Neural crest cell (in vitro differentiated cells): ENCODE measurements at places on chromosomes 7 and 10.

DNA sequence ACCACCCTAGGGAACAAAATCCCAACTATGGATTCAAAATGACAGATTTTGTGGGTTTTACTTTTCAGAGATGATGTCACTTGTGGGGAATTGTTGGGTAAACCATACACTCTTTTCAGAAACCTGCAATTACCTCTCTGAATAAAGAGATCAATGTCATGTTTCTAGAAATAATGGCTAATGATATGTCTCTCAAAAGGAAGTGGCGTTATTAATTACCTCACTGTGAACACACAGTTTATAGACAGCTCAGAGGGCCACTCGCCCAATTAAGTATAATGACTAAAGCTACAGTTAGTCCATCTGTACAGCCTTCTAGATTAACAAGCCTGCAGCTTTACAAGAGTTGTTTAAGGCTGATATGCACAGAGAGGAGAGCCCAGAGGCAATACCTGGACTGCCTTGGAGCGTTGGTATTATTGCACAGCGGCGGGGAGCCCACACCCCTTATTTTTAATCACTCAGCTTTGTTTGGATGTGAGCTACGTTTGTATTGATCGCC lies 79.5 kb downstream of the RAB11FIP2 start:
- DNase-seq: no peak

- DNase-seq: no peak
These were observed 115.6 kb upstream of the PHYHIPL start for GRCh38 chr10:59060852-59061251.

DNA sequence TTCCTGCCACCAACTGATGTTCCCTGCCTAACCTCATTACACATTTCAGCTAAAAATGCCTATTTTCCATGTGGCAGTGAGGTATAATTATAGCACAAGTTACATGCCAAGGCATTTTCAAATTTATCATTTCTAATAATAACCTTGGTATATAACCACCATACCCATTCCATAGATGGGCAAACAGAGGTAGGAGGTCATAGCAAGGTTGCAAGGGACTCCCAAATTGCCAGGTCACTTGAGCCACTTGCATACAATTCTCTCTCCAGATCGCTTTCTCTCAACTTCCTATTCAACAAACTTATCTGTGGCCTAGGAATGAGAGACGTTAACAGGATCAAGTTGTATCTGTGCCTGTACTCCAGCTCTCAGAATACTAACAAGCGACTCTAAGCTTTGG lies 108.3 kb downstream of the ATXN7L1 start:
- DNase-seq: no peak

- DNase-seq: no peak
These were observed 332.0 kb upstream of the LRGUK start for GRCh38 chr7:133795068-133795665.

DNA sequence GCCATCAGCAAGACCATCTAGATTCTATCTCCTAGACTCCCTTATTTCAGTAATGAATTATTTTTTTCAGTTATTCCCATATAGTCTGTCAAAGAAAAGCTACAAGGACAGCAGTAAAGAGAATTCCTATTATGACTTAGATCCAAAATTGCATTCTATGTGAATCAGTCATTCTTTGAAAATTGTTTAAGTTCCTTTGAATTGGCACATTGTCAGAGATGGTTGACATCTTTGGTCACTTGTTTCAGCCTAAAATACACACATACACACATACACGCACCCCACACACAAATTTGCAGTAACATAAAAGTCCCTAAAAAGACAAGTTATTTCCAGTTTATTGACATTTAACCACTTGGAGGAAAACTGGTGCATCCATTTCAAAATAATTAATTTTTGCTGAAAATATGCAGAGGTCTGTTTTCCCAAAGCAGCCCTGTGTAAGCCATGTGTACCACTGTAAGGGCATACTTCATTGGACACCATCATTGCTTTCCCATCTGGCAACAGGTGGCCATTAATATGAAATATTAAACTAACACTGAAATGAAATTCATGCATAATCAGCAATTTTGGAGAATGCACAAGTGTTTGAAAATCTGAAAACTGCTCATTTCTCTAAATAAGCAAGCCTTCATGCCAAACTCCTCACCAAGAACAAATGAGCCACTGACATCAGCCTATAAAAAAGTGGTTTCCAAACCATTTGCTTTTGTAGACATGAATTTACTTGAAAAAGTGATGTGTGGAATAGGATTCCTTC lies 121.7 kb upstream of the COL1A2 start:
- DNase-seq: no peak
